Testis (tissue), 5 donors: ENCODE measurements at places on chromosomes 7 and 10.

DNA sequence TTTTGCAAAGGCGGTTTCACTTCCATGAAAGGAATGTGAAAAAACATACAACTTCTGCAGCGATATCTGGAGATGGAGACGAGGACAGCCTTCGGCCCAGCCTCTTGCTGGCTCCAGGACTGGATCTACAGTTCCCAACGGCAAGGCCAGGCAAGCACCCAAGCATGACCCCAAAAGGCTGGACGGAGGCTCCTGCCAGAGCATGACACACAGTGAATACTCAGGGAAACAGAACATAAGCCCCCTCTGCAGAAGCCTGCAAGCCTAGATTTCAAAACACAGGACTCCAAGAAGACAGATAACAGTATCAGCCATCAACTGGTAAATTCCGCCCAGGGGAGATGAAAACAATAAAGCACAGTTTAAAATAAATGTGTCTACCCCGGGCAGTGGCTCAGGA is 3.3 kb upstream of the LRRC27 start:
- peak; percentile 44 for DNase-seq

GRCh38 chr7:75879771-75880184 is 944 bp downstream of the RHBDD2 start:
- no peak for DNase-seq

- DNase-seq, result no peak
Observed at GRCh38 chr7:127881564-127881963, 149.7 kb downstream of the LRRC4 start.

GRCh38 chr7:55249332-55249731 is 115.8 kb upstream of the LANCL2 start:
- DNase-seq, result peak; percentile 20

GRCh38 chr7:149527414-149527813 is 29.8 kb upstream of the ZNF746 start:
- DNase-seq, result no peak

GRCh38 chr10:7534480-7534852 is 123.6 kb upstream of the SFMBT2 start:
- no peak for DNase-seq

- no peak for DNase-seq
Observed at GRCh38 chr7:131071786-131072504, 255.7 kb upstream of the MKLN1 start.

- DNase-seq, result no peak
Observed at GRCh38 chr10:55091691-55092328, 290.8 kb upstream of the PCDH15 start.

DNA sequence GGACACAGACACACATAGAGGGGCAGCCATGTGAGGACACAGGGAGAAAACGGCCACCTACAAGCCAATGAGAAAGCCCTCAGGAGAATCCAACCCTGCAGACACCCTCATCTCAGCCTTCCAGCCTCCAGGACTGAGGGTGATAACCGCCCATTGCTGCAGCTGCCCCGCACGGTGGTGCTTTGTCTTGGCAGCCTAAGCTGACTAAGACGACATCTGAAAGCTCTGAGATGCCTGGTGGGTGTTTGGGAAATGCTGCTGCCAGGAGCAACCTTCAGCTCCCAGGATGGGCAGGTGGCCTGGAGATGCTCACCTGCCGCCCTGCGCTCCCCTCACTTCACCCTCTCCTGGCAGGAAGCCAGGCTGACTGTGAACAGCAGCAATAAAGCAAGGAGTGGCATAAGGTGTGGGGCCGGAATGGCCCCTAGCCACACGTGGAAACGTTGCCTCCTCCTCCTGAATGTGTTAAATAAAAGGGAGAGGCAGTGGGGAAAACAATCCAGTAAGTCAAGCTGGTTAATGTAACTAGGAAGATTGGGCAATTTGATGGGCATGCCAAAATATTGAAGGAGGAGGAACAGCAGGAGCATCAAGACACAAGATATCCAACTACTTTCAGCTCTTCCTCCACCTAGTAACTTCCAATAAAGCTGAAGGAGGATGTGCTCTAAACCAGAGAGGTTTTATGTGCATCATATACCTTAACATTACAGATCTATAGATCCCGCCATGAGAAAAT is 121.5 kb downstream of the TNS3 start:
- DNase-seq, result no peak

- peak; percentile 50 for DNase-seq
Observed at GRCh38 chr10:93921338-93921737, 27.6 kb downstream of the SLC35G1 start.

DNA sequence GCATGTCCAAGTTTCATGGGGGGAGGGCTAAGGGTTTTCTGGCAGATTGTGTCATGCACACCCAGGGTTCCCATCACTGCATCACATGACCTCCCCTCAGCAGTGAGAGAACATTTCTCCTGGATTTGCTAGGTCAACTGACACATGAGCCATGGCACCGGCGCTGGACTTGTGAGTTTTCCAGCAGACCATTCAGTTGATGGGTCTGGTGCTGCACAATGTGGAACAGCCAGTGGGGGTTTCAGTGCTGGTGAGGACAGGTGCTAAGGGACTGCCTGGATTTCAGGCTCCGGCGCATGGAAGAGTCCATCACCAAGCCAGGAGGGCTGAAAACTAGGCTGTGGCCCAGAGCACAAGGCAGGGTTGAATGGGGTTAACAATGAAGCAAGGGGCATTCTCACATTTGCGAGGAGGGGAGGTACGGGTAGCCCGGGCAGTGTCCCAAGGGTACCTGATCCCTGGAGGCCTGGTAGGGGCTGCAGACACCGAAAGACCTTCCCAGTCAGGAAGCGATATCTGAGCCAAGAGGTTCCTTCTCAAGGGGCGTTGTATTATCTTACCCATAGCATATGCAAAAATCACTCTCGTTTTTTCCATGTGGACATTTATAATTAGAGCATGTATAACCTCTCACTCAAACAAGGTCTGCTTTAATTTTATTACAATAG is 203.0 kb downstream of the TNS3 start:
- DNase-seq, result no peak

DNA sequence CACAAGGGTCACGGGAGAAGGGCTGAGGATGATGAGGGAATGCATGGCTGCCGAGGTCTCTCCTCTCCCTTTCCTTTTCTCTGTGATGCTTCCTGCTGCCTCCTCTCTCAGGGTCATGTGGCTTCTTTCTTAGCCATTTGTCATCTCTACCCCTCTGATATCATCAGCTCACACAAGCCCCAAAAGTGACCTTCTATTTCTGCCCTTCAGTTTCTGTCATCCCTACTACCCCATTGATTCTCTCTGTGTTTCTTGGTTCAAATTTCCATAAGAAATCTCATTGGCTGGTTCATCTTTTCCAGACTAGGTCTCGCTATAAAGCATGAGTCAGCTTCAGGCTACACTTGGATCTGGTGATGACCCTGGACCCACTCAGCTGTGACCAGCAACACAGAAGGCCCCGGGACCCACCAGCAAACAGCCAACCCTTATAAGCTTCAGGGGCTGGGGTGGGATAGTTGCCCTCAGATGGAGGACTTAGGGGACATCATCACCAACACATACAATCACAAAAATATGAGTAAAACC is 284.3 kb downstream of the SKAP2 start:
- DNase-seq, result no peak

DNA sequence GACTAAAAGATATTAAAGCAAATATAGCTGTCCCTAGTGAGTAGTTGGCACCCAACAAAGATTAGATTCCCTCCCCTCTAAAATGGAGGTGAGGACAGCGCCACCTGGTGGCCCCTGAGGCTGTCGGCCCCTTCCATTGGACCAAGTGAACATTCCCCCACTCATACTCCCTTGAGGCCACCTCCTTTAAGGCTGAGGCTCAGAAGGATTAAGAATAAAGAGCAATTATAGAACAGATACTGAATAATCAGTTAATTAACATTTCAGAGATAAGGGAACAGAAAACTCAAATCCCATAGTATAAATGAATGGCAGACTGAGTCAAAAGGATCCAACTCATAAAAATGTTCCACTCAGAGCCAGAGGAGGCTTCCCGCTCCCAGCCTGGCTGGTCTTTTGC is 130.4 kb upstream of the GHITM start:
- DNase-seq, result peak; percentile 55

DNA sequence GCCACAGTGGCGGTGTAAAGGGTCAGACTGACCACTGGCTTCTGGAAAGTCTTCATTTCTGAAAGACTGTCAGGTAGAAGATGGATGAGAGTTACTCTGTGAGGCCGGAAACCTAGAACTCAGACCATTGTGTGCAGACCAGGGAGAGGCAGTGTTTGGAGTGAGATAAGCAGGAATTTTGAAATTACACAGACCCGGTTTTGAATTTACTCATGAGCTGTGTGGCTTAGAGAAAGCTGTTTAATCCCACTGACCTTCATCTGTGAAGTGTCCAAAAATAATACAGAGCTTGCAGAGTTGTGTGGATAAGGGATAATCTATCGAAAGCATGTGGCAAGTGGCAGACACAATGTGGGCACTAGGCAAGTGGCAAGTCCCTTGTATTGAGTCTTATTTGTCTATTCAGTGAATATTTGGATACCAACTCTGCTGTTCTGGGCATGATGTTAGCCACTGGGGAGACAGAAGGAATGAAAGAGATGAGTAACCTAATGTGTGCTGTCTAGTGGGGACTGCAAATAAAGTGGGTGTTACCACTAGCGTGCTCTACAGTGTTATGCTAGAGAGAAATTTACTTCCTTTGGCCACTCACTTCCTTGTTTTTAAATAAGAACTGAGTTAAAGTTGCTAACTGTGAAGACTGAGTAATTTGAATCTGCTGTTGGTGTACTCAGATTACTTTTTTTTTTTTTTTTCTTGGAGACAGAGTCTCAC is 69.4 kb downstream of the KIAA1217 start:
- no peak for DNase-seq

DNA sequence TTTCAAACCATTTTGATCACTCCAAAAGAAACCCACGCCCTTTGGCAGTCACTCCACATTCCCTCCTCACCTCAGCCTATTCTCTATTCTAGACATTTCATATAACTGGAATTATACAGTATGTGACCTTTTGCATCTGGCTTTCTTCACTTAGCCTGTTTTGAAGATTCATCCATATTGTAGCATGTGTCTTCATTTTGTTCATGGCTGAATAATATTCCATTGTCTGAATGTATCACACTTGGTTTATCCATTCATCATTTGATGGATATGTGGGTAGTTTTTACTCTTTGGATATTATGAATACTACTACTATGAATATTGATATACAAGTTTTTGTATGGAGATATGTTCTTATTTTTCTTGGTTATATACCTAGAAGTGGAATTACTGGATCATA is 3.5 kb upstream of the OTUD1 start:
- DNase-seq, result no peak

DNA sequence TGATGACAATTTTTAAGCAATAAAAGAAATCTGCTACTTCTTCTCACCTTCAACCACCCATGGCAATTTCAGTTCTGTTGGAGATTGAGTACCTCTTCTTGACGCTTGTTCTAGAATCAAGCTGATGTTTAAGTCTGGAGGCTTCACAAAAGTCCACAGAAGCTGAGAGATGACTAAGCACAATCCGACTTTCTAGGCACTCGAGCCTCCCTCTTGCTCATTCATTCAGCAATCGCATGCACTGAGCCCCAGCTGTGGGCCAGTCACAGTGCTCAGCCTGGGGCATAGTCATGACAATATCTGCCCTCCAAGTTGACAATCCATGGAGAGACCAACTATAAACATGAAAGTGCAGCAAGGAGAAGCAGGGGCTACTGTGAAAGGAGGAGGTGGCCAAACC is 103.2 kb downstream of the IPMK start:
- no peak for DNase-seq

- DNase-seq, result no peak
Observed at GRCh38 chr7:150860291-150860977, 8.1 kb downstream of the AOC1 start.

DNA sequence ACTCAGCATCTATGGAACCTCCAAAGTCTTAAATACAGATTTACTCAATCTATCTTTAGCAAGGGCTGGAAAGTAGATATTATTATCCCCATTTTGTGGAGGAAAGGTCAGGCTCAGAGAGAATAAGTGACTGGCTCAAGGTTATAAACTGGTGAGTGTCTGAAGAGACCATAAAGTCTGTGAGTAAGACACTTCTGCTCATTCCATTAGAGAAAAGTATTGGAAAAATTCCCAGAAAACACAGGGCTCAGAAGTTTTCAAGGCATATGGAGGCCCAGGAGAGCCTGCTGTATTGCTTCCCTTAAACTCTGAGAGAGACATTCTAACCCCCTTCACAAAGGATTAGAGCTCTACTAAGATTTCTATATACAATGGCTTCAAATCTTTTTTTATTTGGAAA is 134.8 kb downstream of the PCDH15 start:
- no peak for DNase-seq

DNA sequence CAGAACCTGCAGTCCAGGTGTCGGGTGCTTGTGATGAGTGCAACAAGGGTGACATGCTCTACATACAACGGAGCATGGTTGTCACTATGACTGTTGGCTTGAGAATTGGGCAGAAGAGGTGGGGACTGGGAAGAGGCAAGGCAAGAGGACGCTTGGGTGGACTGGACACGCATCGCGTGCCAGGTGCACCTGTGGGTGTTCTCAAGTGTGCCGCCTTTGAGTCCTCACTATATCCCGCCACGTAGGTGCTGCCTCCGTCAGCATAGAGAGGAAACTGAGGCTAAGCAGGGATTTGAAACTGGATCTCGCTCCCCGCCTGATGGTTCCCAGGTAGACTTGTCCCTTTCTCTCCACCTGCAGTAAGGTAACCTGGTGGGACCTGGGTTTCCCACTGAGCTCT is 27.2 kb downstream of the CDH23 start:
- DNase-seq, result no peak

- DNase-seq, result peak; percentile 7
Observed at GRCh38 chr7:44313016-44313415, 12.4 kb downstream of the CAMK2B start.

DNA sequence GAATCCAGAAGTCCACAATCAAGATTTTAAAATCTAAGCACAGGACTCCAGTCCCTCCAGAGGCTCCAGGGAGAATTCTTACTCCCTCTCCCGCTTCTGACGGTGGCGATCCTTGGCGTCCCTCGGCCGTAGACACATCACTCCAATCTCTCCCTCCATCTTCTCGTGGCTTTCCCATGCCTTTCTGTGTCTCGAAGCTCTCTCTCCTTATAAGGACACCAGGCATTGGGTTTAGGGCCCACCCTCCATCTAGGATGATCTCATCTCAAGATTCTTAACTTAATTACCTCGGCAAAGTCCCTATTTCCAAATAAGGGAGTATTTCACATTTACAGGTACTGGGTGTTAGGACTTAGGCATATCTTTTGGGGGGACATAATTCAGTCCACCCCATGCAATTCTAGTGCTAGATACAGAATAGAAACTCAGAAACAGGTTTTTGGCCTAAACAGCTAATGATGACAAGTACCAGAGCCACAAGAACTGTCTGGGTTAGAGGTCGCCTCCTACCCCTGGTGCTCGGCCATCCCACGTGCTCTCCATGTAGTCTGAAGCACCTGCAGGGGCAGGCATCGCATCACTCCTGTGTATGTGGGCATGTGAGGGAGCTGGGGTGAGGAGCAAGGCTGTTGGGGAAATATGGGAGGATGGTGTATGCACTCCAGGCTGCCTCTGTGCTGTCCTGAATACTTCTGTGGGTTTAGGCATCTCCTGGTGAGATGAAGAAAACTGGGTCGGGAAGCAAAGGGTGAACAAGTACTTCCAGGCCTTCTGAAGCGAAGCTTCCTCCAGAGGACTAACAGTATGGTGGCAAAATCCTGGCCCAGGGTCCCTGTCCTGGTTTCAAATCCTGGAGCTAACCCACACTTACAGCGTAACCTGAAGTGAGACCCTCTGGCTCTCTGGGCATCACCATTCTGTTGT is 298.3 kb upstream of the ZMIZ1 start:
- no peak for DNase-seq
